ENCODE measurements at places on chromosomes 4 and X. TPM values are rescaled to one million over a fixed set of nuclear protein-coding genes. Genes with fewer than 3 reads are reported as not detected.
A peak's percentile ranks its signal among the peaks of the same experiment; 100 is the strongest.

DNA sequence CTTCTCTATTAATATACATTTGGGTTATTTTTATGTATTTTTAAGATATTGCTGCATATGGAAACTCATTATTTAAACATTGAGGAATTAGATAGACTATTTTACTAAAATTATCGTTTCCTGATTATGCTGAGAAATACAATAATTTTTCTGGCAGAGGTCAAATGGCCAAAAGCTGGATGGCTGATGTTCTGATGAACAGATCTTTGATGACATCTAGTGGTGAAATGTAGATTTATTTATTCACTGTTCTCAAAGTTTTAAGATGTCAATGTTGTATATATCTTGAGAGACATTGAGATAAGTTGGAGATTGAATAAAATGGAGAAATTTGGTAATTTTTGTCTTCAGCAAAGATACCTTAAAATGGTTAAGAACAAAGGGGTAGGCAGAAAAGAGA, 96.2 kb downstream of the UGT8 start:
- DNase-seq: peak; percentile 49

- no peak for DNase-seq
Observed at GRCh38 chr4:82708982-82709381, 89.6 kb downstream of the SCD5 start.

DNA sequence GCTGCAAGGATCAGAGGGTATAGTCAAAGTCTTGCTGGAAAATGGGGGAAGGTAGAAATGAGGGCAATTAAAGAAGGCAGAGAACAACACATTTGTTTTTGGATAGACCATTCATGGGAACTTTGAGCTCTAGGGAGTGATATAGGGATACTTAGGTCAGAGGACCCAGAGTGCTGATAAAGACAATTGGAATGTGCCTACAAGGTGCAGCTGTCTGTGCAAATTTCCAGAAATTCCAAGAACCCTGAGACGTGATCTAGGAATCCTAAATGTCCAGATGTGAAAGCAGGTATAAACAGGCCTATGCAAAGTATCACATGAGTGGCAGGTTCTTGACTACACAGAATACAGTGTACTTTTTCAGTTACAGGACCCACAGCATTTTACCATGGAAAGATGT, 24.2 kb downstream of the FNIP2 start:
- peak; percentile 20 for DNase-seq

The SHOX gene
- not detected for total RNA-seq

The HAND2 gene
- total RNA-seq: not detected

The SH3BGRL gene
- total RNA-seq: 43.9 TPM

DNA sequence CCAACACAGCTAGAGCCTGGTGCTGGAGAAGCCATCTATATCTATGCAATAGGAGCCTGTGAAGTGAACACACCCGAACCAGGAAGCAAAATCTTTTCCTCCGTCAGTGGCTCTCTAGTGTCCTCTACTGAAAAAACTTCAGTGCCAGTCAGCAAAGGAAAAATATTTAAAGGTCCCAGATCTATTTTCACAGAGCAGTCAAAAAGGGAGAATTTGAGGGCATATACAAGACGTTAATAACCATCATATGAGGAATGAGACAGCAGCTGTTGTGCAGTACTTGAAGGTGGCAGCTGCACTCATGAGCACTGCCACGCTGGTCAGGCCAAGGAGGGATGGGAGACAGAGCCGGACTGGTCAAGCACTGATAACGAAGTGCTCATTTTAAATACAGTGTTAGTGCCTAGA, 14.4 kb downstream of the MCUB start:
- peak; percentile 32 for DNase-seq

The PRKG2 gene
- 0.23 TPM for total RNA-seq

DNA sequence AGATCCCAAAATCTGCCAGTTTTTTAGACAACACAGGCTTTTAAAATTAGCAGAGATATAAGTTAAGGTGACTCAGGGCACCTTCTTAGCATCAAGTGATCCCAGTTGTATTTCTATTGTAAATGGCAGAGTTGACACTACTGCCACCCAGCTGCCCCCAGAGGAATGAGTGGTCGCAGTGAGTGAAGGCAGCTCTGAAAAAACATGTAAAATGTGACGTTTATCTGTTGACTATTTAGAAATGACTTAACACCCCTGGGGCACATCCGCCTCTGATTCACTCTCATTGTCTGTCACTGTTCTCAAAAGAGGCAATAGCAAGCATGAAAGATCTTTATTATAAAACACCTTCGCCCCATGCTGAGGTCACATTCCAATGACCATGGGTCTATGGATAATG, 592.4 kb downstream of the ACTRT1 start:
- peak; percentile 48 for DNase-seq

DNA sequence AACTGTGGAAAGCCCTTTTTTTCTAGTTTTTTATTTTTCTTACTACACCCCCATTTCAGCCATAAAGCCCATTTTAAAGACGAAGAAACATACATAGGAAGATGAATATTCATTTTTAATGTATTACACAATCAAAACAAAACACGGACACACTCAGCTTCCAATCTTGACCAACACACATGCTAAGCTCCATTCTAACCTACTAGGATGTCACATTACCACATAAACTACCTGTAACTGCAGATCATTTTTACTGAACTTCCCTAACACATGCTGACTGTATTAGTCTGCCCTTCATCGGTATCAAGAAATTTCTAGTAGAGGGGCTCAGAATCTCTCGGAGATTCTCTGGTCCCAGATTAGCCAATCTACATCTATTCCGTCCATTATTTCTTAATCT, 1.8 kb downstream of the CCNI start:
- DNase-seq: peak; percentile 33

Measured in MCF 10A (cell line).